ENCODE measurements at places on chromosomes 4 and X. TPM values are rescaled to one million over a fixed set of nuclear protein-coding genes. Genes with fewer than 3 reads are reported as not detected.

SLC2A9 gene
- total RNA-seq, result 10.1 TPM

GRCh38 chrX:69286565-69286906 lies 121.3 kb upstream of the PJA1 start:
- DNase-seq, result no peak

DNA sequence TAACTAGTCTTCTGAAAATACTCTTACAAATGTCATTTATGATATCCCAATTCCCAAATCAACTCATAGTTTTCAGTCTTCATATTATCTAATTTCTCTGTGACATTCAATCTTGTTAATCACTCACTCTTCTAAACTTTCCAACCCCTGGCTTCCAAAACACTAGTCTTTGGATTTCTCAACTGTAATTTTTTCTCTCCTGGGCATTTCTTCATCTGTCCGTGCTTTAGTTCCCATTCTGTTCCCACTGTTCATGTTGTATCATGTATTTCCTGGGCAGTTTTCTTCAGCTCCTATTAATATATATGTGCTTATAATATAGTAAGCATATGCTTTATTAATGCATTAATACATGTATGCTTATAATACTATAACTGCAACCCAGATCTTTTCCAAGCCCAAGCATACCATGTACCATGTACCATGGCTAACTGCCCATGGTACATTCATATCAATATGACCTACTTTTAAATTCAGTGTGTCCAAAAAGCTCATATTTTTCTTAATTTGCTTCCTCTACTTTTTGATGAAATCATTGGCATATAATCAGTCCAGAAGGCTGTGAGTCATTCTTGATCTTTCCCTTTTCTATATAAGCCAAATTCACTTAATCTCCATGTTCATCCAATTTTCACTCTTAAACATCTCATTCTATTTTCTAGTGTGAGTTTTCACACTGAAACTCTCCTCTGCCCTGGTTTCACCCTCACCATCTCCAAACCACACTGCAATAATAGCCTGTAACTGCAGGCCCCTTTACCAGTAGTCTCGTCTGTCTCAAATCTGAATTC lies 21.3 kb upstream of the GK2 start:
- DNase-seq, result no peak

DNA sequence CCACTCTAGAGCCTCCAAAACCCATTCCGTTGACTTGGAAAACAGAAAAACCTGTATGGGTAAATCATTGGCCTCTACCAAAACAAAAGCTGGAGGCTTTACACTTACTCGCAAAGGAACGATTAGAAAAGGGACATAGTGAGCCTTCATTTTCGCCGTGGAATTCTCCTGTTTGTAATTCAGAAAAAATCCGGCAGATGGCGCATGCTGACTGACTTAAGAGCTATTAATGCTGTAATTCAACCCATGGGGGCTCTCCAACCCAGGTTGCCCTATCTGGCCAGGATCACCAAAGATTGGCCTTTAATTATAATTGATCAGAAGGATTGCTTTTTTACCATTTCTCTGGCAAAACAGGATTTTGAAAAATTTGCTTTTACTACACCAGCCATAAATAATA lies 60.8 kb downstream of the ZNF732 start:
- DNase-seq, result no peak

Measured in lower leg skin (tissue), 4 donors.